ENCODE measurements at places on chromosomes 1 and 21.

DNA sequence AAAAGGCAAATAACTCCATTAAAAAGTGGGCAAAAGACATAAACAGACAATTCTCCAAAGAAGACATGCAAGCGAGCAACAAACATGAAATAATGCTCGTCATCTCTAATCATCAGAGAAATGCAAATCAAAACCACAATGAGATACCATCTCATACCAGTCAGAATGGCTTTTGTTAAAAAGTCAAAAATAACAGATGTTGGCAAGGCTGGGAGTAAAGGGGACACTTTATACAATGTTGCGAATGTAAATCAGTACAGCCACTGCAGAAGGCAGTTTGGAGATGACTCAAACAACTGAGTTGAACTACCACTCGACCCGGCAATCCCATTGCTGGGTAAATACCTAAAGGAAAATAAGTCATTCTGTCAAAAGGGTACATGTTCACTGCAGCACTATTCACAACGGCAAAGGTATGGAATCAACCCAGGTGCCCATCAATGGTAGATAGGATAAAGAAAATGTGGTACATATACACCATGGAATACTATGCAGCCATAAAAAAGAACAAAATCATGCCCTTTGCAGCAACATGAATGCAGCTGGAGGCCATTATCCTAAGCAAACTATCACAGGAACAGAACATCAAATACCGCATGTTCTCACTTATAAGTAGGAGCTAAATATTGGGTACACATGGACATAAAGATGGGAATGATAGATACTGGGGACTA is 25.9 kb downstream of the TSPAN2 start:
- peak; percentile 11 for DNase-seq

- no peak for DNase-seq
These were observed 31.4 kb upstream of the C1orf185 start for GRCh38 chr1:51070640-51071039.

DNA sequence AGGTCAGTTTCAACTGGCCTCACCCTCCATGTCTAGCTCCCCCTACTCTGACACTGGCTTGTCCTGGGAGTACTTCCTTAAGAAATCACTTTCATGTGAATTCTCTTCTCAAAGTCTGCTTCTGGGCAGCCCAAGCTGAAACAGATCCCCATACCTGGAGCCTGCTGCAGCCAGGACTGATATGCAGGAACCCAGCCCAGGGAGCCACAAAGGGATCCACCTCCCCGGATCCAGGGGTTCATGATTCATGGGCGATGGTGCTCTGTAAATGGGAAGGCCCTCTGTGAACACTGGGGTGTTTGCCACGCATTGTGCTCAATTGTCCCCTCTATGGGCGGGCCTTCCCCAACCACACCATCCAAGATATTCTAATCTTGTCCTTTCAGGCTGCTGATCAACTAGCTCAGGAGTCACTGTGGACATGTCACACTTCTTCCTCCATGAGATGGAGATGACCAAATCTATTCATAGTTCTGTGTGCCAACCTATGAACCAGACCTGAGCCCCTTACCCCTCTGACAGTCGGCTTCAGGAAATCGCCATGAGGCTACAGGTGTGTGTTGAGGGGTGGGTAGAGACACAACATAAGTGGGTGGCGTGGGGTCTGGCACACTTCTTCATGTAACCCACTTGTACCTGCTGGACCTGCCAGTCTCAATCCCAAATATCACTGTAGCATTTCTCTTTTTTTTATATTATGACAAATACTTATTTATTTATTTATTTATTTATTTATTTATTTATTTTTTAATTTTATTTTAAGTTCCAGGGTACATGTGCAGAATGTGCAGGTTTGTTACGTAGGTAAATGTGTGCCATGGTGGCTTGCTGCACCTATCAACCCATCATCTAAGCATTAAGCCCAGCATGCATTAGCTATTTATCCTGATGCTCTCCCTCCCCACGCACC is 41.8 kb downstream of the RUNX3 start:
- no peak for DNase-seq

GRCh38 chr1:198263186-198263585 is 106.4 kb downstream of the NEK7 start:
- DNase-seq: no peak

GRCh38 chr1:246121533-246121932 is 385.5 kb downstream of the SMYD3 start:
- no peak for DNase-seq

- DNase-seq: no peak
These were observed 247.0 kb downstream of the PTBP2 start for GRCh38 chr1:96968541-96968940.

DNA sequence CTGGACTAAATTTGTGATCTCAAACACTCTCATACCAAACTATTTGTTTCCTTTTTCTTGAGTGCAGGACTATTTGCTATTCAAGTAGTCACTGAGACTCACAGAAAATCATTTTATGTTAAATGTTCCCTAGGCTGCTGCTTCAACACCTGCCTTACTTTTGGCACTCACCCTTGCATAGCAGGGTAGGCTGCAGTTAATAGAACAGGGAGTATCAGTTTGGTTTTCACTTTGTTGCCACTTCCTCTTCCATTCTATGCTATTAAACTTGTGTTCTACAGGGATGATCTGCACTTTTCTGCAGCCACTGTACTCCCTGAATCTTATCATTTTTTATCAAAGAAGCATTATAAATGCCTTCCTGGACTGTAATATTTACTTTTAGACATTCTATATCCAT is 148.7 kb upstream of the PRMT6 start:
- DNase-seq: no peak

GRCh38 chr1:211327346-211327921 is 801 bp downstream of the TRAF5 start:
- DNase-seq: peak; percentile 49

DNA sequence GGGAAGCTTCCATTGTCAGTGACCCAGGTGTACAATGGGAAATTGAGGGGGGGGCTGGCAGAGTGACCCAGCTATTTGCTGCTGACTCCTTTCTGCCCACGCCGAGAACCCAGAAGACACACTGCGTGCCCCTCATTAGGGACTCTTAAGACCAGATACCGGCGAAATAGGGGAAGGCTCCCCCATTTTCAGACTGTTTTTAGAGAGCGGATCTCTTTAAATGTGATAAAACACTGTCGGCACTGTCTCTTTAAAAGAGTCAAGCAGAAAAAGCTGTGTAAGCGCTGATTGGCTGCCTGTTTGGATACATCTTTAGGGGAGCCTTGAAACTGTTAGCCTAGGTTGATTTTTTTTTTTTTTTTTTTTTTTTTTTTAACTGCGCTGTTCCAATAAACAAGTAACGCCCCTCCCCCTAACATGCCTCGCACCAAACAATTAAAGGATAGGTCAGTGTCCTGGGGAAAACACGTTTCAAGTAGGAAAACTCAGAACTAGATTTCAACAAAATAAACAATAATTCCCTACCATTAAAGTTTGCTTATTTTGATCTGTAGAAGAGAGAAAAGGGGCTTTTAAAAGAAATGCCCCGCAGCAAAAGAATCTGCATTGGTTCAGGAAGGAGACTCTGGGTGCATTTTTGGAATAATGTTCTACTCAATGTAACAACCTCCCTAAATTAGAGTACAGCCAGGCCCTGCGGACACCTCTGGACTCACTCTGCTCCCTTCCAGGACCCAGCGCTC is 1.4 kb upstream of the SSBP3 start:
- peak; percentile 92 for DNase-seq

GRCh38 chr1:62038594-62039284 is 155.9 kb upstream of the L1TD1 start:
- no peak for DNase-seq

DNA sequence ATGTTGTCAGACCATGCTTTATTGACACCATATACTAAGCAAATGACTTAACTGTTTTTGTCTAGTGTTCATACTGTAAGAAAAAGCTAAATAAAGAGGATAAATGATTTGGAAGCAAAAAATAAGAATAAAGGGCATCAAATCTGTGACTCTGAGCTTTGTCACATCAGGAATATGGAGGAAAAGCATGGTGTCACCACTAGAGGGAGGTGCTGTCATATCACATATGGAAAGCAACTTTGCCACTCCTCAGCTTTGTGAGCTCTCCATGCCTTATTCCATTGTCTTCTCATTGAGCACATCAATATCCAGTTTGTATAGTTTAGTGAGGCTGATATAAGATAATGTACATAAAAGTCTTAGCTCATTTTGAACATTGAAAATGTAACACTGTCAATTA is 20.8 kb upstream of the GBP1 start:
- peak; percentile 67 for DNase-seq

DNA sequence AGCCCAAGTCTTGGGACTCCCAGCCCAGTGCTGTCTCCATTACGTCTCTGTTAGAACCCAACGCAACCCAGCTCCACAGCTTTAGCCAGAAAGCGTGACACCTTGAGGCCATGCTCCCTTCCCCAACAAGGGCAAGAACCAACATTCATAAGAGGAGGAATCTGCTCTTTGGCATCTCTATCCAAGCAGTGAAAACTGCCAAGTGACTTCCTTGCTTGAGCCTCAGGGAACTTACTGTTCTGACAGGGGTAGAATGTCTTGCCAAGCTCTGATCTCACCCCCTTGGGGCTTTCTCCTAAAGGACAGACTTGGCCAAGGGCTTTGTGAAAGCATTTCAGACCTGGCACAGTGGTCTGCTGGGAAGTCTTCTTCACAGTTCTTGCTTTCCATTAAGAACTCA is 56.6 kb downstream of the SYT6 start:
- DNase-seq: no peak

GRCh38 chr1:159177272-159177907 is 6.0 kb downstream of the CADM3 start:
- peak; percentile 81 for DNase-seq

DNA sequence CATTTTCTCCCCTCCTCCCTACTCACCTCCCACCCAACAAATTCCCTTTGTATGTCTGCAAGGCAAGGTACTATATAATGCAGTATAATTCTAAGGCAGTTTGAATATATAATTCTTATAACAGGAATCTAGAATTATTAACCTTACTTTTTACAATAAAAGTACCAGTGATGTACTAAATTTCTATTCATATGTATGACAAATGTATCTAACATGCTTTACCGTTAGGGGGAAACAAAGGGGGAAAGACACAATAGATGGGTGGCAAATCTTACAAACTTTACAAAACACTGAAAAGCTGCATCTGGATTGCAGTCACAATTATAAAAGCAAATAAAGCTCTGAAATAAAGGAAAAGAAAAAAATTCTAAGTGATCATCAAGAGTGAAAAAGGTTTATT is 2.3 kb downstream of the PIK3R3 start:
- peak; percentile 32 for DNase-seq

DNA sequence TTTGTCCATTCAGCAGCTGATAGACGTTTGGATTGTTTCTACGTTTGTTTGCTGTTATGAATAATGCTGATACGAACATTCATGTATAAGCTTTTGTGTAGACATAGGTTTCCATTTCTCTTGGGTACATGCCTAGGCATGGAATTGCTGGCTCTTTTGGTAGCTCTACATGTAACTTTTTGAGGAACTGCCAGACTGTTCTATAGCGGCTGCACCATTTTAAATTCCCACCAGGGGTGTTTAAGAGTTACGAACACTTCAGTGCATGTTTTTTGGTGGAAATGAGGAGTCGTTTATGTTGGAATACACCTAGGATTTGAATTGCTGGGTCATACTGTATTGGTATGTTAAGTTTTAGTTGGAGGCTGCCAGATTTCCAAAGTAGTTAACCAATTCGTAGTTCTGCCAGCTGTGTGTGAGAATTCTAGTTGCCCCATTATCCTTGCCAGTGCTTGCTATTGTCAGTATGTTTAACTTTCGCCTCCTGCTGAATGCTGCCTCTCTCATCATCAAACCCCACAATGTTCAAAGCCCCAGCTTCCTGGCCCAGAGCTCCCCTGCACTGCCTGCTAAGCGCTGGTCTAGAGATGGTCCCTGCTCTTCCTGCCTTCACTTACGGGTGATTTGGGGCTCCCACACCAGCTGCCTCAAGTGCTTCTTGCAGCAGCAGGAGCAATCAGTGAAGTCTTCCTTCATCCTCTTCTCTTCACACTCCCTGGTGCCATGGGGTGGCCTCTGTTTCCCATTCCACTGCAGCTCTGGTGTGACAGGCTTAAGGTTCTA is 81.0 kb downstream of the MAN1C1 start:
- DNase-seq: no peak

GRCh38 chr21:42939582-42940413 is 14.4 kb upstream of the ERVH48-1 start:
- peak; percentile 79 for DNase-seq

GRCh38 chr1:90717665-90718410 is 736 bp upstream of the BARHL2 start:
- peak; percentile 37 for DNase-seq

DNA sequence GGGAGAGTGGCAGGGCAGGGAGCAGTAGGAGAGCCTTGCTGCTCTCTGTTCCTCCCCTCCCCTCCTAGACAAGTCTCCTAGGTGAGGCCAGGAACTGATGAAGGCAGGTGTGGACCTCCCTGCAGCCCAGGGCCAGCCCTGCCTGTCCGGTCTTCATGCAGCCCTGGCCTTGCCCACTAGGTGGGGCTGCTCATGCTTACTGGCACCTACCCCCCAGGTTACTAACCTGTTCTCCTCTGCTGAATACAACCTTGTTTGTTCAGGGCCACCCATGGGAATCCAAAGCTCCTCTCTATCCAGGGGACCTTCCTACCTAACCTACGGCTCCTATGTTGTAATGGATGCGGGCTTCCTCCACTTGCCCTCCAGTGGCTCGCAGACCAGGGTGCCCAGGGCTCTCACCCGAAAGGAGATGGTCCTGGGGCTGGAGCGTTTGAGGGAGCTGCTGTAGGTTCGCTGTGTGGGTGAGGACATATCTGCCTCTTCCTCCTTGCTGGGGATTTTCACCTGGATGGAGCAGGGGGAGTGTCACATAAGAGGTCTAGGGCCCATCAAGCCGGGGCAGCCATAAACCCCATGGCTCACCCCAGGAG is 7.9 kb upstream of the TNNT2 start:
- DNase-seq: peak; percentile 23

- peak; percentile 31 for DNase-seq
These were observed 52.7 kb downstream of the PKN2 start for GRCh38 chr1:88736633-88737248.

GRCh38 chr1:236733653-236734052 is 47.4 kb downstream of the ACTN2 start:
- peak; percentile 31 for DNase-seq

GRCh38 chr21:43347461-43348169 is 79.3 kb downstream of the SIK1 start:
- no peak for DNase-seq

GRCh38 chr1:20483833-20484518 is 2.0 kb downstream of the CAMK2N1 start:
- peak; percentile 49 for DNase-seq

- peak; percentile 76 for DNase-seq
These were observed 14.0 kb upstream of the FAAP20 start for GRCh38 chr1:2208309-2209239.

DNA sequence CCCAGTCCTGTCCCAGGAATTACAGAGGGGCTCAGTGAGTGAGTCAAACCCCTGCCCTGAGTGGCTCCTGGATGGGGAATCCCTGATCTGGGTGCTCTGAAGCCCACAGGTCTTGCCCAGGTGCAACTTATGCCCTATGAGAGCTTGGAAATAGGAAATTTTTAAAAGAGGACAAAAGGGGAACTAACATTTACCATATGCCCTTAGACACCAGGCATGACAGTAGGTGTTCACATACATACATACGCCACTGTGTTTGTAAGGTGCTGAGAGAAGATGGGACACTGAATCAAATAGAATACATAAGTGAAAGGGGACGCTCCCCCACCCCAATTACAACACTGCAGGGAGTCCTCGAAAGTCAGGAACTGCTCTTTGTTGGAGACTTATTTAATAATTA is 1.4 kb downstream of the CFAP45 start:
- no peak for DNase-seq

GRCh38 chr1:84412316-84412942 is 14.1 kb downstream of the DNASE2B start:
- no peak for DNase-seq

GRCh38 chr1:30929944-30930525 is 21.5 kb upstream of the SDC3 start:
- DNase-seq: no peak

- peak; percentile 95 for DNase-seq
These were observed 67.5 kb downstream of the SDC3 start for GRCh38 chr1:30840904-30841598.

Data from endothelial cell of umbilical vein (primary cell).